Stimulated activated CD4-positive, alpha-beta T cell treated with anti-CD3 and anti-CD28 coated beads, Interleukin-4, amount 100 ng/mL, for 24 hours (primary cell): ENCODE measurements at places on chromosomes 6 and 20.

DNA sequence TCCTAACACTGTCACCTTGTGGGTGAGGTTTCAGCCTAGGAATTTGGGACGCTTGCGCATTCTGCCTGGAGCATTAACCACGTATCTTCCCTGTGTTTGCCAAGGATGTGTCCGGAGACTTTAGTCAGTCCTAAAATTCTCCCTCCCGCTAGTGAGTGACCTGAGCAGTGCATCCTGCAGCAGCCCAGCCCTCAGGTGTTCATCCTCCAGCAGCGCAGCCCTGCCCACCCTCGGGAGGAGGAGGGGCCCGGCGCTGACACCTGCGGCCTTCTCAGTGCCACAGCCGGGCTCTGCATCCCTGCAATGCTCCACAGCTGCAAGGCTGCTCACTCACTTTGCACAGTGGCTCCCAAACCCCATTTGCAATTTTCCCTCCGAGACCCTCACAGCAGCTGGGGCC lies 79.5 kb downstream of the ERMARD start:
- DNase-seq = no peak

DNA sequence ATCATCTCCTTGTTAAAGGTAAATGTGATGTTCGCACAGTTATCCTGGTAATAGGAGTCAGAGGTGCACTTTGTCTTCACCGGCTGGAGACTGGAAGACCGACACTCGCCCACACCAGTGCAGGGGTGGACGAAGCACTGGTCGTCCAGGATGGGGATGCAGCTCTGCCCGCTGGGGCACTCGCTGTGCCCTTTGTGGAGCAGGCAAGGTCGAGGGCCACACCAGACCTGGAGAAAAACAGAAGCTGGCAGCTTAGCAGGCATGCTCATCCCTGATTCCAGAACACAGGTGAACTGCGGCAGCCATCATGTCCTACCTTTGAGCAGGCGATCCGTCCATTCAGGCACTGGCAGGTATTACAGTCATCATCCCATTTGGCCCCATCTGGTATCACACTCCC lies 32.3 kb downstream of the JAG1 start:
- no peak for DNase-seq

DNA sequence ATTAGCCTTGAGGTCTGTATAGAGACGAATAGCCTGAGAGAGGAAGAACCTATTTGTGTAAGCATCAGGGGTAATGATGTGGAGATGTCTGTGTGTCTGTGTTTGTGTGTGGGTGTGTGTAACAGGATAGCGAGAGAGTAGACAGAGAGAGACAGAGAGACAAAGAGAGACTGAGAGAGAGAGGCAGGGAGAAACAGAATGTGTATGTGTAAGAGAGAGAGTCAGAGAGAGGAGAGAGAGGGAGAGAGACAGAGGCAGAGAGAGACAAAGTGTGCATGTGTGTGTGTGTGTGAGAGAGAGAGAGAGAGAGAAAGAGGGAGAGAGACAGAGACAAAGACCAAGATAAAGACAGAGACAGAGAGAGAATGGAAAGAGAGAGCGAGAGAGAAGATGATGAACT lies 396.1 kb downstream of the PAX1 start:
- DNase-seq = no peak

DNA sequence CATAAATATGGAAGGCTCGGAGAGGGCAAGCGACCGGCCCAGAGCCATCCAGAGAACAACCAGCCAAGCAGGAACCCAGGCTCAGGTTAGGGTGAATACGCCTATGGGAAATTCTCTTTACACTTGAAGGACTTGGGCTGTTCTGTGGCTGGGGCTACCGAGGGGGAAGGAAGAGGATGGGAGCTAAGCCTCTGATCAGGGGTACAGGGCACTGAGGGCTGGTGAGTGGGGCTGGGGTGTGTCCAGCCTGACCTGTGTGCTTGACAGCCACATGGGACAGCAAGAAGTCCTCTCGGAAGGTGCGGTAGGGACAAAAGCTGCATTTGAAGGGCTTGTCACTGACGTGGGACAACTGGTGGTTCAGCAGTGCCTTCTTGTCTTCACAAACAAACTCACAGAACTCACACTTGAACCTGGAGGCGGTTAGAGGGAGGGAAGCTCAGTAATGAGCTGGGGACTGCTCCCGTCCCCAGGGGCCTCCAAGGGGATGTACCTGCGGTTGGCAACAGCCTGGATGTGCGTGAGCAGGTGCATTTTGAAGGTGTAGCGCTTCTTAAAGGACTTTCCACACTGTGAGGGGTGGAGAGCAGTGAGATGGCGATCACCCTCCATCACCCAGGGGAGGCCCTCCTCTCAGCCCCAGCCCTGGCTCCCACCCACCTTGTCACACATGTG lies 11.9 kb downstream of the ZNF335 start:
- DNase-seq = no peak
